ENCODE measurements at places on chromosomes 1 and 21.

DNA sequence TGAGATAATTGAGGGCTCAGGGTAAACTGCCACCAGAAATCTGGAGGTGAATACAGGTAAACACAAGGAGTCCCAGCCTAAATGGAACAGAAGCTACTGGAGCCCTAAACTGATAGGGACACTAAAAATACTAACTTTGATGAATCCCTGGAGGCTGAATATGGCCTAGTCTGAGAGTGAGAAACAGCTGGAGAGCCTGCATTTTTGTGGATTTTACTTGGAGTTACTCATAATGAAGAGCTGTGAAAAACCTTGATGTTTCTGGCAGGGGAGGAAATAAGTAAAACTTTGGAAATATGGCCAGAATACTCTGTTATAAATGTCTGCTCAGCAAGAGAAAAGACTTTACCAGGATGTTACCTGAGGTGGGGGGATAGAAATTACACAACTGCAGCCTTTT, 164.4 kb downstream of the LIPI start:
- DNase-seq: no peak

DNA sequence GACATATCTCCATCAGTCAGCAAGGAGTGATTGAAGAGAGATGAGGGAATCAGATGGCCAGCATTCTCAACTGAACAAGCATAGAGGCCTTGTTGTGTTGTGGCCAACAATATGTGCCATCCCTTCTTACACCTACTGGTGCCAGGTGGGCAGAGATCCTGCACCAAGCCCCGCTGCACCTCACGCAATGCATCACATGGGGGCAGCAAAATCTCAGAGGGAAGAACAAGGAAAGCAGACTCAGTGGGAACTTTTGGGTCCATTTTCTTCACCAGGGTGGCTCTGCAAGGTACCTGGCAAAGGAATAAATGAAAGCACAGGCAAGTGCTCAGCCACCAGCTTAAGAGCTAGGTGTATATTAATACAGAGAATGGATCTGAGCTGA, 33.2 kb downstream of the HSD3B2 start:
- no peak for DNase-seq

- DNase-seq: no peak
Measured at GRCh38 chr1:95308276-95309030, 74.4 kb downstream of the RWDD3 start.

- DNase-seq: no peak
Measured at GRCh38 chr1:26724926-26725325, 29.1 kb downstream of the ARID1A start.

- no peak for DNase-seq
Measured at GRCh38 chr1:212542761-212543187, 65.8 kb upstream of the ATF3 start.

DNA sequence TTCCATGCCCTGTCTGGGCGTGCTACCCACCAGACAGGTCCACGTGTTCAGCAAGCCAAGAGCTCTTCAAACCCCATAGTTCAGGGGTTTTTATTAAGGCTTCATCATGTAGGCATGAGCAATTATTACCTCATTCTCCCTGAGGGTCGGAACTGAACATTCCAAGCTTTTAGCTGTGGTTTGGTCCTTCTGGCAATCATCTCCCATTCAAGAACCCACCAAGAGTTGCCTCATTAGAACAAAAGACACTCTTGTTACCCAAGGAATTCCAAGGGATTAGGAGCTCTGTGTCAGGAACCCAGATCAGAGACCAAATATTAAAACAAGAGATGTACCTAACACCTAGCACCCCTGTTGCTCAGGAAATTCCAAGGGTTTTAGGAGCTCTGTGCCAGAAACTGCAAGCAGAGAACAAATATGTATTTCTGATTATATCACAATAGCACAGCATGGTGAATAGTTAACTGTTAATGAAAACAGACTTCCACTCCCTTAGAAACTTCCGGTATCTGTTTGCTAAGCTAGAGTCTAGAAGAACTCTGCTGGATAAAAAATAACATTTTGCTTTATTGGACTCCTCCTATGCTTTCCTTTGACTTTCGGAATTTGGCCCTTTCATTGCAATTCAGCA, 201.2 kb upstream of the L1TD1 start:
- DNase-seq: no peak

- DNase-seq: no peak
Measured at GRCh38 chr1:31180338-31180737, 59.3 kb downstream of the NKAIN1 start.

DNA sequence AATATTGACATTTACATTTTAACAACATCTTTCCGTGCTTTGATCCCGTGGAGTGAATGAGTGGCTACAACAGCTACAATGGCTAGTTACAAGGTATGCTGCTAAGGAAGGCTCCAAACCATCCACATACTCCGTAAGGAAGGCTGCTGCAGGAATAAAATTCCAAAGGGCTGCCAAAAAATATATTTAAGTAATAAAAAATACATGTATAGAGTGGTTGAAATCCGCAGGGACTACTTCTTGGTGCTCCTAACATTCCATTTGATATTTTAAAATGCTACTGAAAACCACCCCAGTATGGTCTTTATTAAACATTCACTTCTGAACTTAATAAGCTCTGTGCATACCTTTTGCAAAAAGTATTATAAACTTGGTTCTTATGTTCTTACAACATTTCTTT, 25.3 kb downstream of the TNFSF4 start:
- DNase-seq: no peak

DNA sequence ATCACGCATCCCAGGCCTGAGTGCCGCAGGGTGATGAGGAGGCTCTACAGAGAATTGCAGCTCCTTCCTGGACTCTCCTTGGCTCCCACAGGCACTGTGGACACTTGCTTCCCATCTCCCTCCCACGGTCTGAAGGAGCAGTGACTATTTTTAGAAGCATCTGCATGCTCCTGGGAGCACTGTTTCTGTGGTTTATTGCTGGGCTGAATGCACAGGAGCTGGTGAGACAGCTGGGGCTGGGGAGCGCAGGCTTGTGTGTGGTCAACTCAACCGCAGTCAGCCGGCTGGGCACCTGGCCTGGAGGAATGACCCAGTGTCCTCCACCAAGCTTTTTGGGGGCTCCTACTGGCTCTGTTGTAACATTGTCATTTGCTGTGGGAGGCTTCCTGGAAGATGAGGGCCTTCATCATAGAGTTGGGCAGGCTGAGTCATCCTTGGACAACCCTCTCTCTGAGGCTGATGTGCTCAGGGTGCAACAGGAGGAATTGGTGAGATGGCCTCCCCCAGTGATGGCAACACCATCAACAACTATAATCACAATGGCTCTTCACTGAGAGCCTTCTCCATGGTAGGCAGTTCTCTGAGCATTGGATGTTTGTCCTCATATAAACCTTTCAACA, 1.7 kb downstream of the NFASC start:
- DNase-seq: no peak

- no peak for DNase-seq
Measured at GRCh38 chr1:220692436-220693228, 2.5 kb downstream of the C1orf115 start.
